Stimulated activated CD4-positive, alpha-beta T cell treated with anti-CD3 and anti-CD28 coated beads, Interleukin-2, amount 100 ng/mL, for 24 hours (primary cell): ENCODE measurements at places on chromosomes 5 and 9.

- no peak for DNase-seq
These were observed 220.0 kb downstream of the SLC12A2 start for GRCh38 chr5:128303593-128303992.

DNA sequence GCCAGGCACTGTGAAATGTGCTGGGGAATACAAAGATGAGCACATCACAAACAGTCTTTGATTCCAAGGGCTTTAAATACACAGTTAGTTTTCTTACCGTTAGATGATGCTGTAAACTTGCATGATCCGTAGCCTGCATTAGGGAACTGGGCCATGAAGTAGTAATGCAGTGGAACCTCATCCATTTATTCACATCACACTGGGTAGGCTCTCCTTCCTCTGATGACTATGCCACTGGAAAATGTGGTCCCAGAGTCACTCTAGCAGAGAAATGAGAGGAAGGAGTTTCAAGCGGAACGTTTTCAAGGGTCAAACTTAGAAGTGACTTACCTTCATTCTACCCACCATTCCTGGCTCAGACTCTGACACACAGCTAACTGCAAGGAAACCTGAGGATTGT, 26.4 kb downstream of the ZFAND5 start:
- no peak for DNase-seq

DNA sequence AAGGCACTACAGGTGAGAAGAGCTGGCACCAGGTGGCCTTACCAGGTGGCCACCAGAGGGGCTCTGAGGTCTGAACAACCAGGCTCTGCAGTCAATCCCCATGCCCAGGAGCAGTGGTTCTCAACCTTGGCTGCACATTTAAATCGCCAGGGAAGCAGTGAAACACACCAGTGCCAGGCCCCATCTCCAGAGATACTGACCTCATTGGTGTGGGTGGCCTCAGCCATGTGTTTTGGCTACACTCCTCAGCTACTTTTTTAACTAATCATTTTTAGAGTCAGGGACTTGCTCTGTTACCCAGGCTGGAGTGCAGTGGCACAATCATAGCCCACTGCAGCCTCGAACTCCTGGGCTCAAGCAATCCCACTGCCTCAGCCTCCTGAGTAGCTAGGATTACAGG, 56.0 kb downstream of the GABBR2 start:
- no peak for DNase-seq

- DNase-seq = no peak
These were observed 151.5 kb upstream of the PITX1 start for GRCh38 chr5:135185481-135186065.

- DNase-seq = peak; percentile 96
These were observed at the start of gene HSPA4 for GRCh38 chr5:133051542-133052316. HSPA4 (plus strand) TSS chr5:133052013; CDS start chr5:133052251, 238 bp downstream.
